ENCODE measurements at places on chromosomes 16 and 17. TPM values are rescaled to one million over a fixed set of nuclear protein-coding genes. Genes with fewer than 3 reads are reported as not detected.

GRCh38 chr17:4940555-4941318, 669 bp downstream of the RNF167 start:
- H3K36me3 ChIP-seq: peaks cover 67% of the 10 kb centered on the region
- peak overlapping the region; percentile 99 for H3K27ac ChIP-seq
- H3K4me1 ChIP-seq: peaks cover 57% of the 10 kb centered on the region
- peaks cover 16% of the 10 kb centered on the region for H3K27me3 ChIP-seq
- peak; percentile 61 for DNase-seq

DNA sequence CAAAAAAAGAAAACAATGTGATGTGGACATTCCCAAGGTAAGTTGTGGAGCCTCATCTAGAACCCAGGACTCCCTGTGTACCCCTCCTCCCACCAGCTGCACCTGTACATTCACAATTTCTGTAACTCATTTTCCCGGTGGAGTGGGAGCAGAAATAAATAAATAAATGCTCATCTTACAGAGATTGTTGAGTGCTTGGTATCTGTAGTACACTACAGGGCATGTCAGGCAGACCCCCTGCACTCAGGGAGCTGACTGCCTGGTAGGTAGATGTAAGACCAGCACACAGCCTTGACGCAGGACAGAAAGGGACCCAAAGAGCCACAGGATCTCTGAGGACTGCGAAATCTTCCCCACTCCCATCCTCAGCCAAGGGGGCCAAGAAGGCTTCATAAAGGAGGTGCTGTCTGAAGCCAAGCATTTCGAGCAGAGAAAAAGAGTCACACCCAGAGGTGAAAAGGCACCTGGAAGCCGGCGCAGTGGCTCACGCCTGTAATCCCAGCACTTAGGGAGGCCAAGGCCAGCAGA, 6.5 kb downstream of the EIF1 start:
- peak overlapping the region; percentile 8 for H3K27ac ChIP-seq
- DNase-seq: no peak
- peaks cover 32% of the 10 kb centered on the region for H3K36me3 ChIP-seq
- H3K27me3 ChIP-seq: peaks cover 7% of the 10 kb centered on the region

- H3K27ac ChIP-seq: no peak overlapping the region
- H3K36me3 ChIP-seq: no peaks in the 10 kb centered on the region
- H3K4me3 ChIP-seq: peak overlapping the region; percentile 9
- H3K27me3 ChIP-seq: peaks cover 3% of the 10 kb centered on the region
Observed at GRCh38 chr17:336110-337021, 16.2 kb downstream of the RPH3AL start.

DNA sequence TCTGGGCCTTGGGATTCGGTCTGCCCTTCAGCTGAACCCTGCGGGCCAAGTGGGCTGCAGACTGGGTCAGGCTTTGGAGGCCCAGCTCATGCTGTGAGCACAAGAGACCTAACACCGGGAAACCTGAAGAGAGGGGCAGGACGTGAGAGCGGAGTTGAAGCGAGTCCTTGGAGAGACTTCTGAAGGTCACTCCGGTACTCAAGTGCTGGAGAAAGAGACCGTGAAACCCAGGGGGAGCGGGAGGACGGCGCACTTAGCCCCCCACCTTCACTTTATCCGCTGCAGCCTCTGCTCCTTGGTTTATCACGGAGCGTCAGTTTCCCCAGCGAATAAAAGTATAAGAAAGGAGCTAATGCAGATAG, 361 bp downstream of the UQCRC2 start:
- H3K27me3 ChIP-seq: no peaks in the 10 kb centered on the region
- H3K4me3 ChIP-seq: peak overlapping the region; percentile 98
- peaks cover 54% of the 10 kb centered on the region for H3K4me1 ChIP-seq
- peak overlapping the region; percentile 98 for H3K27ac ChIP-seq

DNA sequence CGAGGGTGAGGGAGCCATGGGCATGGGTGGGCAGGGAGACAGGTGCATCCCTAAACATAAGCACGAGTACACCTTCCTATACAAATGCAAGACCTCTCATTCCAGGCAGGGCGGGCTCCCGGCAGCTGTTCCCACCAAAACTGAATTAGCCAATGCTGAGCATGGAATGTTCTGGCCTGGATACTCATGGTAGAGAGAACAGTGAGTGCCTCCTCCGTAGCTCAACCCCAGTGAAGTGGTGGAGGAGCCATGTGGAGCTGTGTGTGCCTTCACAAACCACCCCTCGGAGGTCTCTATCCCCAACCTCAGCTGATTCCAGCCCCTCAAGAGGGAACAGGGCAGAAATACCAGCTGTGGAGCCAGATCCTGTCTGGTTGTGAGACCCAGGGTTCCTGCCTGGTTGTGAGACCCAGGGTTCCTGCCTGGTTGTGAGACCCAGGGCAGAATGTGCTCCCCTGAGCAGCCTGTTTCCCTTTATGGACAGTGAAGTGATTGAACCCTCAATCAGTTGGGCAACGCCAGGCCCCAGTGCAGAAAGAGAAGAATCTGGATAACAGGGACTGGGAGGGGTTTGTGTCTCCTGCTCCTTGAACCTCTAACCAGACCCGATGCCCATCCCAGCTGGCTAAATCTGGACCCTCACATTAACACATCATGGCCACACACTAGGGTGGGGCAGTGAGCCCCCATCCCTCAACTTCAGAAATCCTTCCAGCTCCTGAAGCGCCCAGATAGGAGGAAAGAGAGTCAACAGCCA, 2.4 kb upstream of the CDH16 start:
- H3K27ac ChIP-seq: no peak overlapping the region
- H3K4me1 ChIP-seq: no peaks in the 10 kb centered on the region
- no peak overlapping the region for H3K4me3 ChIP-seq
- no peak for DNase-seq
- H3K27me3 ChIP-seq: peaks cover 46% of the 10 kb centered on the region

DNA sequence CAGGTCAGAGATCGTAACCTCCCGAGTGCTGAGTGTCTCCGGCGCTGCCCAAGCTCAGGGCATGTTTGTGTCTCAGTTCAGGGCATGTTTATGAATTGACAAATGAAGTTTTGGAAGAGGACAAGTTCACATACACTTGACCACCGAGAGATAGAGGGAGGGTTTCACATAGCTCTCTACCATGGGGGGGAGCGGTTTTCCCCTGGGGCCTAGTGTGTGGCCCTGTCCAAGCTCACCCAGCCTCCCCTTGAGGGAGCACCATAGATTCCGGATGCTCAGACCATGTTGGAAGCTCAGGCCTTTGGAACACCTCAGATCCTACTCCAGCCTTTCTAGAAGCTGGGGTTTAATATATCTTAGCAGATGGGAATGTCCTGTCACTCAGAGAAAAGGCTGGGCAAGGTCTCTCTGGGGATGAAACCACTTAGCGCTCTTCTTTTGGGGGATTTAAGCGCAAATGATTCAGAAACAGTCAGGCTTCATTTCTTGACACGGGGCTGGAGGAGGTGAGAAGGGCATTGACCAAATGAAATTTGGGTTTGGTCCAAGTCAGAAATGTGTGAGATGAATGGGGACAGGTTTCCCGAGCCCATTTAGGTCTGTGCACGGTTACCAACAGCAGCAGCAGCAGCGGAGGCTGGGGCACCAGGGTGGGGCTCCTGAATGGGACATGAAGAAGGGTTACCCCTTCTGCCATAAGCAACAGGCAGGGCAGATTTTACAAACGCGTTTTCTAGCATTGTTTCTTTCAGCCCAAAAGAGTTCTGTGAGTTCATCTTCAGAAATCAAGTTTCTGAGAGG, 96.6 kb downstream of the METRNL start:
- H3K4me3 ChIP-seq: no peak overlapping the region
- H3K27me3 ChIP-seq: no peaks in the 10 kb centered on the region
- no peaks in the 10 kb centered on the region for H3K4me1 ChIP-seq

DNA sequence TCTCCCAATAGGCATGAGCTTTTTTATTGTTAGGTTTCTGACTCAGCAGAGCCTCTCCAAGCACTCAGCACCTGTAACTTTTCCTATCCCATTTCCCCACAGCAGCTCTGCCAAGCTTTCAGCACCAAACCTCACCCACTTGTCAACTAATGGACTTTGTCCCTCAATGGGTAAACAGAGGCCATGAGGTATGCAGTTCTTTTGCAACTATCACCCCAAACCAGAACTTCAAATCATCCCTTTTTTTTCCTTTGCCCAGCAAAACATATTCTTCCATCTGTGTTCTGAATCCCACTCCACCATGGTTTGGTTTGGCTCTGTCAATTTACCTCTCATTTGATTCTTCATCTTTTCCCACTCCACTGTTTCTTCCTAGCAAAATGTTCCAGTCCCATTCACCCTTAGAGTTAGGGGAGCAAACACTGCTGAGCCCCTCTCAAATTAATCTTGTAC, 58.1 kb downstream of the TOX3 start:
- H3K4me1 ChIP-seq: no peaks in the 10 kb centered on the region
- no peak overlapping the region for H3K27ac ChIP-seq
- H3K27me3 ChIP-seq: no peaks in the 10 kb centered on the region
- DNase-seq: no peak

DNA sequence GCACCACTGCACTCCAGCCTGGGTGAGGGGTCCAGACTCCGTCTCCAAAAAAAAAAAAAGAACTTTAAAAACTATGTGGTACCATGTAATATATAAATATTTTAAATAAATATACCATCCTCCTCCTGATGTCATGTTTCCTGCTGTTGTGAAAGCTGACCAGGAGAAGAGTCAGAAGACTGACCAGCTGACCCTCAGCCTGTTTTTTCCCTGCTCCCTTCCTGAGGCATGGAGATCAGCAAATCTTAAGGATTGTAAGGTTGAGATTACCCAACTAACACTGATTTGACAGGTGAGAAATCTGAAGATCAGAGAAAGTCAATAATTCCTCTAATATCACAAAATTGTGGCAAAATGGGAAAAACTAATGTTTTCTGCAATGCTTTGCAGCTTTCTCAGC, 18.1 kb downstream of the NCOR1 start:
- no peak for DNase-seq
- peaks cover 27% of the 10 kb centered on the region for H3K36me3 ChIP-seq
- no peak overlapping the region for H3K27ac ChIP-seq
- H3K27me3 ChIP-seq: no peaks in the 10 kb centered on the region

GRCh38 chr16:62135446-62135845, 99.2 kb upstream of the CDH8 start:
- no peak overlapping the region for H3K4me3 ChIP-seq
- no peaks in the 10 kb centered on the region for H3K4me1 ChIP-seq
- no peaks in the 10 kb centered on the region for H3K36me3 ChIP-seq
- no peaks in the 10 kb centered on the region for H3K27me3 ChIP-seq
- H3K27ac ChIP-seq: no peak overlapping the region
- DNase-seq: no peak

GRCh38 chr16:10521681-10522274, 58.6 kb downstream of the EMP2 start:
- DNase-seq: peak; percentile 4
- no peaks in the 10 kb centered on the region for H3K4me1 ChIP-seq
- no peak overlapping the region for H3K27ac ChIP-seq

- no peaks in the 10 kb centered on the region for H3K36me3 ChIP-seq
- no peak overlapping the region for H3K27ac ChIP-seq
- H3K27me3 ChIP-seq: peaks cover 4% of the 10 kb centered on the region
- no peak for DNase-seq
Observed at GRCh38 chr17:50059256-50059655, 3.3 kb downstream of the ITGA3 start.

Gene FBXW10
- total RNA-seq: not detected

Gene RPH3AL
- total RNA-seq: 0.64 TPM

Gene RTN4RL1
- 0.80 TPM for total RNA-seq

All from activated naive CD8-positive, alpha-beta T cell treated with anti-CD3 and anti-CD28 coated beads for 36 hours (primary cell).